ENCODE measurements at places on chromosomes 4 and X. TPM values are rescaled to one million over a fixed set of nuclear protein-coding genes. Genes with fewer than 3 reads are reported as not detected.

The QRFPR gene
- not detected for total RNA-seq

The PDZD4 gene
- total RNA-seq = not detected

- H3K27me3 ChIP-seq = no peaks in the 10 kb centered on the region
- no peak overlapping the region for H3K4me3 ChIP-seq
- H3K27ac ChIP-seq = no peak overlapping the region
- H3K36me3 ChIP-seq = no peaks in the 10 kb centered on the region
- DNase-seq = no peak
Observed at GRCh38 chr4:138666366-138666765, 349.2 kb upstream of the NOCT start.

GRCh38 chr4:139401368-139401767 lies 52.6 kb upstream of the RAB33B start:
- no peaks in the 10 kb centered on the region for H3K4me1 ChIP-seq
- H3K4me3 ChIP-seq = no peak overlapping the region
- H3K36me3 ChIP-seq = peaks cover 4% of the 10 kb centered on the region
- H3K27me3 ChIP-seq = no peaks in the 10 kb centered on the region
- no peak for DNase-seq

- no peaks in the 10 kb centered on the region for H3K36me3 ChIP-seq
- H3K27me3 ChIP-seq = peaks cover 3% of the 10 kb centered on the region
- no peak overlapping the region for H3K27ac ChIP-seq
Observed at GRCh38 chr4:52103319-52103718, 52.2 kb downstream of the SPATA18 start.

The CD99L2 gene
- total RNA-seq = 16.0 TPM

- H3K4me3 ChIP-seq = no peak overlapping the region
- no peaks in the 10 kb centered on the region for H3K36me3 ChIP-seq
- H3K27me3 ChIP-seq = no peaks in the 10 kb centered on the region
- no peak overlapping the region for H3K27ac ChIP-seq
Observed at GRCh38 chr4:138761638-138762220, 253.9 kb upstream of the NOCT start.

The LDB2 gene
- not detected for total RNA-seq

DNA sequence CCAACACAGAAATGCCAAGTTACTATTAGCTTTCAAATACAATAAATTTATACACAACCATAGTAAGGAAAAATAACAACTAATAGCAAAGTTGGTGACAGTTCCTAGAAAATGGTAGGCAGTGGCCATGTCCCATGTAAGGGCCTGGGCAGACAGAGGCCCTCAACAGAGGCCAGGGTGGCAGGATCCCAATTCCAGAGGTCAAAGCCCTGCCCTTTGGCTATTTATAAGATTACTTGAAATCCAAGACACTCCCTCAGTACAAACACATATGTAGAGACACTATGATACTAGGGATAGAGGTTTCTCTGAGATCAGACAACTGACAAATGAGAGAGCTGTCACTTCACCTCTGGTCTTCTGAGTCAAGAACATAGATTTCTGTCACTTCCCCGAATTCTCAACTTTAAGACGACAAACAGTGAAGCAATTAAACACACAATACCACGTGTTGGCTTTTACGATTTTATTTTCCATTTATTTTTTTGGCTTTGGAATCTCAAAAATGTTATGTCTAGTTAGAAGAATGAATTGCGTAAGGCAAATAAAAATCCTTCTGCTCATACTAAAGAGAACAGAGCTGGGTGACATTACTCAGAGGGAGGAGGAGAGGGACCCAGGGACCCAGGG lies 16.3 kb upstream of the MAOB start:
- no peak overlapping the region for H3K4me3 ChIP-seq
- H3K27ac ChIP-seq = no peak overlapping the region
- H3K36me3 ChIP-seq = no peaks in the 10 kb centered on the region
- DNase-seq = no peak
- H3K4me1 ChIP-seq = no peaks in the 10 kb centered on the region
- H3K27me3 ChIP-seq = no peaks in the 10 kb centered on the region

- no peak overlapping the region for H3K4me3 ChIP-seq
- DNase-seq = no peak
- H3K36me3 ChIP-seq = no peaks in the 10 kb centered on the region
- H3K27ac ChIP-seq = no peak overlapping the region
- H3K27me3 ChIP-seq = no peaks in the 10 kb centered on the region
Observed at GRCh38 chr4:151629097-151629783, 131.6 kb downstream of the GATB start.

DNA sequence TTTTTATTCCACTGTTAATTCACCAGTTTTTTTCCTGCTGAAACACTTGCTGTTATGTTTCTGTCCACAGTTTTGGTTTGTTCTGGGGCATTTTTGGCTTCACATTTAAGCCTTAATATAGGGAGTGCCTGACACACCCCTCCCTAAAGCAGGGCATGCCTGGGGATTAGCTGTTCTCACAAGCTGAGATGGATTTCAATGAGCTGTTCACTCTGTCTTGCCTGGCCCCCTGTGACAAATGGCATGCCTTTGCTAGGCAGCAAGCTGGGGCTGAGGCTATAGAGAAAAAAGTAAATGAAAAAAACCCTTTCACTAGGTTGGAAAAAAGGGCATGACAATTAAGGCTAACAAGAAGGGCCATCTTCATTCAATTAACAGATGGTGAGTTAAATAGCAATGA lies 22.4 kb downstream of the LPAR4 start:
- H3K36me3 ChIP-seq = no peaks in the 10 kb centered on the region
- no peak overlapping the region for H3K27ac ChIP-seq
- no peak overlapping the region for H3K4me3 ChIP-seq
- H3K4me1 ChIP-seq = no peaks in the 10 kb centered on the region
- no peak for DNase-seq

DNA sequence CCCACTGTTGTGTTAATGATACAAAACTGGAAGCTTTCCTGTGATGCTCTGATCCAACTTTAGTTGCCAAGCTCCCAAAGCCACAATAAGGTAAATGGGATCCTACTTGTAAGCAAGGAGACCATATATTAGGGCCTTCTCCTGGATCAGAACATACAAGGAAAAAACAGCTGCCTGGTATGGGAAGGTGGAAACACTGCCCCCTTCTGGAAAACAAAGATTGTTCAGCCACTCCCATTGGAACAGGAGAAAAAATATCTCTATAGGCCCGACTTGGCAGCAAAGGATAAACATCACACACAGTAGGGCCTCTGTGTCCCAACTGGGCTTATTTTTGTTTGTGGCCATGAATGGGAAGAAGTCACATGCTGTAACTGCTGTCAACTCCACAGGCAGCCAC lies 166.5 kb downstream of the TBX22 start:
- no peaks in the 10 kb centered on the region for H3K4me1 ChIP-seq
- H3K36me3 ChIP-seq = no peaks in the 10 kb centered on the region
- no peak overlapping the region for H3K27ac ChIP-seq
- H3K27me3 ChIP-seq = no peaks in the 10 kb centered on the region
- no peak overlapping the region for H3K4me3 ChIP-seq

GRCh38 chr4:3781997-3782930 lies 16.1 kb downstream of the ADRA2C start:
- H3K36me3 ChIP-seq = no peaks in the 10 kb centered on the region
- H3K27me3 ChIP-seq = peaks cover 4% of the 10 kb centered on the region
- no peaks in the 10 kb centered on the region for H3K4me1 ChIP-seq
- no peak for DNase-seq

GRCh38 chrX:107398115-107398514 lies 51.3 kb upstream of the FRMPD3 start:
- H3K4me3 ChIP-seq = no peak overlapping the region
- H3K4me1 ChIP-seq = no peaks in the 10 kb centered on the region
- no peaks in the 10 kb centered on the region for H3K36me3 ChIP-seq
- H3K27ac ChIP-seq = no peak overlapping the region

- no peaks in the 10 kb centered on the region for H3K36me3 ChIP-seq
- no peak overlapping the region for H3K4me3 ChIP-seq
- H3K27me3 ChIP-seq = no peaks in the 10 kb centered on the region
- no peaks in the 10 kb centered on the region for H3K4me1 ChIP-seq
- H3K27ac ChIP-seq = no peak overlapping the region
Observed at GRCh38 chr4:139587446-139587845, 31.4 kb upstream of the SETD7 start.

DNA sequence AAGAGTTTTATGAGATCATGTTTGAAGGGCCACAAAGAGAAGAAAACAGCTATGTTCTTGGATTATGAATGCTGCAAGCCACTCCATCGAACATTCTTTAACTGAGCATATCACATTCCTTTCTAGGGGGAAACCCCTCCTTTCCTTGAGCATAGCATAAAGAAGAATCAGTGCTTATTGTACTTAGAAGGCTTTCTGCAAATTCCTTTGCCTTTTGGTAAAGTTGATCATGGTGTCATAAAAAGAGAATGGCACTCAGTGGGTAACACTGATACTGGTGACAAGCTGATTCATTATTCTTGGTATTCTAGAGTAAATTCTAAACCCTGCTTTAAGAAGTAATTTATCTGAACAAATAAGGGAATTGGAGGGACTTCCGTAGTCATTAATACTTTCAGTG lies 88.5 kb upstream of the GPR34 start:
- H3K27ac ChIP-seq = no peak overlapping the region
- peaks cover 23% of the 10 kb centered on the region for H3K4me1 ChIP-seq
- DNase-seq = no peak

The NFXL1 gene
- 16.5 TPM for total RNA-seq

- no peaks in the 10 kb centered on the region for H3K36me3 ChIP-seq
- H3K4me3 ChIP-seq = no peak overlapping the region
- H3K27ac ChIP-seq = no peak overlapping the region
- no peaks in the 10 kb centered on the region for H3K27me3 ChIP-seq
Observed at GRCh38 chr4:7638984-7639789, 204.5 kb upstream of the PSAPL1 start.

DNA sequence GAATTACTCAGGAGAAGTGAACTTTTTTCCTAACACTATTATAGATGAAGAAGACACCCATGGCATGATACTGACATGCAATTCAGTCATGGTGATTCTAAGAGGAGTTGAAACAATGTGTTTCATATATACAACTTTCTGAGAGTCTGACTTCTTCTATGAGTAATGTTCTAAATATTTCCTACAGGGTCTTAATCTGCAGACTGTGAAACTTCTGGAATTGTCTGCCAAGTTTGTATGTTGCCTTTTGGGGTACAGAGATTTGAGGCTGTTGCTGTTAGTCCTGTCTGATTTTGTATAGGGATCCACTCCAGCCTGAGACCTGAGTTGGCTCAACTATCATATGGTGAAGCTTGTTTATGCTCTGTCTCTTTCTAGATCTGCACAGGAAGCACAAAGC lies 160.6 kb upstream of the GATB start:
- no peaks in the 10 kb centered on the region for H3K4me1 ChIP-seq
- no peaks in the 10 kb centered on the region for H3K36me3 ChIP-seq
- no peak overlapping the region for H3K4me3 ChIP-seq
- DNase-seq = no peak
- no peak overlapping the region for H3K27ac ChIP-seq
- no peaks in the 10 kb centered on the region for H3K27me3 ChIP-seq

- no peaks in the 10 kb centered on the region for H3K36me3 ChIP-seq
- no peak overlapping the region for H3K27ac ChIP-seq
- DNase-seq = no peak
- no peaks in the 10 kb centered on the region for H3K4me1 ChIP-seq
- no peaks in the 10 kb centered on the region for H3K27me3 ChIP-seq
Observed at GRCh38 chr4:86744570-86744969, 104.6 kb downstream of the SLC10A6 start.

The CFAP47 gene
- total RNA-seq = not detected

The CRMP1 gene
- total RNA-seq = 0.10 TPM

DNA sequence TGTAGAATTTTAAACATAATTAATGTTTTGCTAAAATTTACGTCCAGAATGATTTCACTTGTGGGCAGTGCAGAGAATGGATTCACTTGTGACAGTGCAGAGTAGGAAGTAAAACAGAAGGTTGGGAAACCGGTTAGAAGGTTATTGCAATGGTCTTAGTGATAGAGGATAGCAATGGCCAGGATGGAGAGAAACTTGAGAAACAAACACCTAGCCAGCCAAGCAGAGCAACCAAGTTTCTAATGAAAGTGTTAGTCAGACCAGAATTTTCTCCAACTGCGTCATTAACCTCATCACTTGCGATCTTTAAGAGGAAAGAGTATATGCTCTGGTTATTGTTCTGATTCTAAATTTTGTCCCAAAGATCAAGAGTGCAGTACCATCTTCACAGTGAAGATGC lies 50.0 kb upstream of the TBC1D9 start:
- no peaks in the 10 kb centered on the region for H3K36me3 ChIP-seq
- peak; percentile 48 for DNase-seq

DNA sequence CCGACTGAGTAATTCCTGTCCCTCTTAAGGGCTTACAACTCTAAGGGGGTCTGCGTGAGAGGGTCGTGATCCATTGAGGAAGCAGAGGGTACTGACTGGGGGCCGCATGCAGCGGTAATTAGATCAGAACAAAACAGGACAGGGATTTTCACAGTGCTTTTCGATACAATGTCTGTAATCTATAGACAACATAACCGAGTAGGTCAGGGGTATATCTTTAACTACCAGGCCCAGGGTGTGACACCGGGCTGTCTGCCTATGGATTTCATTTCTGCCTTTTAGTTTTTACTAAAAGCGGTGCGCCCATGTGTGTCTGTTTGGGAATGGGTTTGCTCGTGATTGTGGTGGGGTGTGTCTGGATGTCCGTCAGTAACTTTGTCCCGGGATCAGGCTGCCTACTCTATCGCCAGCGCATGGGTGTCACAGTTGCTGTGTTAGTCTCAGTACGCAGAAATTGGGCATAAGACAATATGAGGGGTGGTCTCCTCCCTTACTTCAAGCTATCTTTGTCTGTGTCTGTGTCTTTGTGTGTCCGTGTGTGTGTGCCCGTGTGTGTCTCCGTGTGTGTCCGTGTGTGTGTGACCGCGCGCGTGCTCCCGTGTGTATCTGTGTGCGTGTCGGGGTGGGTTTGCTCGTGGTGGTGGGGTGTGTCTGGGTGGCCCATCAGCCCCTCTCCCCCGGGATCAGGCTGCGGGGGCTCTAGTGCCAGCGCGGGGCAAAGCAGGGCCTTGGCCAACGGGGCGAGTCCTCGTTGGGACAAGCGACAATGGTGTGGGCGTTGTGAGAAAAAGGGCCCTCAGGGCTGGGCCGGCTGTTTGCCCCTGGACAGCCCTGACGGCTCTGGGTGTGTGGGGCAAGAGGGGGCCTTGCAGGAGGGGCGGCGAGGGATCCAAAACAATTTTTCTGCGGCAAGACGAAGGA lies 10.4 kb downstream of the FRG2 start:
- peaks cover 9% of the 10 kb centered on the region for H3K4me1 ChIP-seq
- H3K36me3 ChIP-seq = no peaks in the 10 kb centered on the region
- no peak overlapping the region for H3K27ac ChIP-seq
- no peak for DNase-seq

DNA sequence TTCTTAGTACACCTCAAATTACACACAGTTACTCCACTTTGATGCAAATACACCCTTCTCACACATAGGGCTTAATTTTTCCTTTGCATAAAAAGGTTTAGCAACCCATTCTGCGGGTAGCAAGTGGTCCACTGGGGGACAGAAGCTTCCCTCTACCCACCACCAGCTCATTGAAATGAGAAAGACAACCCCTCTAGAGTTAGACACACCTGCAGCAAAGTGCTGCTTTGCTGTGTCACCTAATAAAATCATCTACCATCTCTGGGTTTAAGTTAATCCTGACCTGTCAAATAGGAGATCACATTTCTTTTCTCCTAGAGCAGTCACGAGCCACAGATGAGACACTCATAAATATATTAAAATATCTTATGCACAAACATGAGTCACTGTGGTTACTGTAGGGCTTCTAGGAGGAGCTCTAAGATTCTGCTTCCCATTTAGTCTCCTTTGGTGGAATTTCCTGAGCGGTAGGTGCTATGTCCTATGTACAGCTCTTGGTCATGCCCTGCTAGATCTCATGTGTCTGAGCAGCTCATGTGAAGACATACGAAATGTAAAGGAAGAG lies 11.9 kb downstream of the BMX start:
- H3K36me3 ChIP-seq = no peaks in the 10 kb centered on the region
- H3K4me3 ChIP-seq = no peak overlapping the region
- DNase-seq = no peak
- H3K4me1 ChIP-seq = no peaks in the 10 kb centered on the region
- H3K27me3 ChIP-seq = no peaks in the 10 kb centered on the region
